Activated T-cell treated with anti-CD3 and anti-CD28 coated beads, Interleukin-2, amount 50 U/mL, for 72 hours (primary cell): ENCODE measurements at places on chromosomes 2 and 18. TPM values are rescaled to one million over a fixed set of nuclear protein-coding genes. Genes with fewer than 3 reads are reported as not detected.

Gene HOXD10
- not detected for total RNA-seq

Gene CD226
- total RNA-seq: 81.8 TPM

Gene NOL4
- not detected for total RNA-seq

DNA sequence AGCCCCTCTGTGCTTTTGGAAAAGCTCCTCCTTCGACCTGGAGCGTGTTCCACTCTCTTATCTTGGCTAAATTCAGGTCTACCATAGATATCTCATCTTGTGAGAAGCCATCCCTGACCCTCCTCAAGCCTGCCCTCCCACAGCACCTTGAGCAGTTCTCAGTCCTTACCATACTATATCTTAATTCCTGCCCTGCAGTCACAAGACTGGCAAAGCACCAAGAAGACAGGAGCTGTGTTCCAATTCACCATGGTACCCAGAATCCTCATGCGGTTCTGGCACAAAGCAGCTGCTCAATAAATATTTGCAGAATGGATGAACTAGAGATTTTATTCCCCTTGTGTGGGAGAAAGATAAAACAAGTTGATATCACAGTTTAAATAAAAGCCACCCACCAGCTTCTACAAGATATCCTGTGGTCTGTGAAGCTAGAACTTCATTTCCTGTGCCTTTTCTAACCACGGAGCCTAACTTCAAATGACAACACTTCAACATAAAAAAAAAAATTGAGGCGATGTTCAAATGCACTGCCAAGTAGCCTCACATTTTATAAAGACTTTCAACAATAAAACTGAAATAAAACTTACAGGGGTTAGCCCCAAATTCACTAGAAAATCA is 19.5 kb downstream of the MARCHF4 start:
- no peak for DNase-seq

- DNase-seq: no peak
These were observed 14.0 kb downstream of the ARHGAP25 start for GRCh38 chr2:68748568-68748967.

GRCh38 chr2:99507937-99508818 is 18.4 kb upstream of the REV1 start:
- DNase-seq: no peak

GRCh38 chr2:204074456-204074855 is 137.9 kb downstream of the ICOS start:
- DNase-seq: no peak
